ENCODE measurements at places on chromosomes 1 and 21.

- DNase-seq: no peak
Measured at GRCh38 chr1:182303778-182304177, 87.8 kb downstream of the GLUL start.

GRCh38 chr1:111499026-111499785, 4.2 kb downstream of the ADORA3 start:
- no peak for DNase-seq

- DNase-seq: no peak
Measured at GRCh38 chr1:202697038-202697437, 13.2 kb downstream of the SYT2 start.

- peak; percentile 52 for DNase-seq
Measured at GRCh38 chr1:3219005-3219790, 150.2 kb downstream of the PRDM16 start.

GRCh38 chr1:183291802-183292514, 105.9 kb downstream of the LAMC2 start:
- DNase-seq: no peak

- DNase-seq: no peak
Measured at GRCh38 chr21:39347537-39347936, 1.4 kb downstream of the HMGN1 start.

DNA sequence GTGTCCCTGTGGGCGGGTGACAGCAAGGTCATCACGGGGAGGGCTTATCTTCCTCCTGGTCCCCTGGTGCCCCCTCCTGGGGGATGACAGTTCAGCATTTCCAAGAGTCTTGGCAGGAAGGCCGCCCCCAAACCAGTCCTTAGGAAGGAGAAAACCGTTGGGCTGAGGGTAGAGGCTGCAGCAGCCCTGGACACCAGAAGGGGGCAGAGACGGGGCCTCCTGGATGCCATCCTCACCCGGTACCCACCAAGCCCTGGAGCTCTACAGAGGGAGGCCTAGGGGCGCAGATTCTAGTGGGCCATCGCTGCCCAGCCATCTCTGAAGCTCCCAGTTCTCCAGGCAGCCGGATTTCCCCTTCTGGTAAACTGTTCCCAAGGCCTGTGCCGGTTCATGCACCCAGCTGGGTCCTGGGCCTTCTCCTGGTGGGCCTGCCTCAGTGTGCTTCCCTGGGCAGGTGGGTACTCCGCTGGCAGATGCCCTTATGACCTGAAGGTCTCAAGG, 14.8 kb upstream of the ZNF669 start:
- DNase-seq: no peak

GRCh38 chr1:32947669-32948389, 16.8 kb downstream of the RNF19B start:
- DNase-seq: no peak

- peak; percentile 5 for DNase-seq
Measured at GRCh38 chr1:22290611-22291010, 147.7 kb upstream of the WNT4 start.

- DNase-seq: no peak
Measured at GRCh38 chr1:7726623-7727022, 44.5 kb upstream of the VAMP3 start.

GRCh38 chr1:117359561-117360289, 7.5 kb upstream of the MAN1A2 start:
- no peak for DNase-seq

- no peak for DNase-seq
Measured at GRCh38 chr1:3061566-3061965, 7.4 kb upstream of the PRDM16 start.

DNA sequence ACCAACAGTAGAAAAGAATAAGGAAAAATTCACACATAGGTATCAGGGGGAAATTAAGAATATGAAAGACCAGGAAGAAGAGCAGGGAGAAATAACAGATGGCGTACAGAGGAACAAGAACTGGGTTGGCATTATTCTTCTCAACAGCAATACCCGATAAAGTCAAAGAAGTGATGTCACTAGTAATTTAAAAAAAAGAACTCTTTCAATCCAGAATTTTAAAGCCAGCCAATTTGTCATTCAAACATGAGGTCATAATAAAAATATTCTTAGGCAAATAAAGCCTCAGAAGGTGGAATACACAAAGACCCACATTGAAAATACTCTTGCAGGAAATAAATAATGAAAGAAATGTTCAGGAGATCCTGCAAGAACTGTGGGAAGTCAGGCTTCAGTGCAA, 8.8 kb downstream of the NCMAP start:
- no peak for DNase-seq

- DNase-seq: no peak
Measured at GRCh38 chr1:167401260-167401873, 117.0 kb downstream of the CD247 start.

GRCh38 chr1:20185834-20186782, at the start of the genes PLA2G2C and UBXN10:
TSS of gene PLA2G2C (minus strand) at chr1:20186518. CDS start at chr1:20177363, 9,155 bp downstream.
TSS of gene UBXN10 (plus strand) at chr1:20186096. CDS start at chr1:20190562, 4,466 bp downstream.
- peak; percentile 85 for DNase-seq

All from liver (tissue), 10 donors.